ENCODE measurements at places on chromosomes 3 and 15.
A peak's percentile ranks its signal among the peaks of the same experiment; 100 is the strongest.

DNA sequence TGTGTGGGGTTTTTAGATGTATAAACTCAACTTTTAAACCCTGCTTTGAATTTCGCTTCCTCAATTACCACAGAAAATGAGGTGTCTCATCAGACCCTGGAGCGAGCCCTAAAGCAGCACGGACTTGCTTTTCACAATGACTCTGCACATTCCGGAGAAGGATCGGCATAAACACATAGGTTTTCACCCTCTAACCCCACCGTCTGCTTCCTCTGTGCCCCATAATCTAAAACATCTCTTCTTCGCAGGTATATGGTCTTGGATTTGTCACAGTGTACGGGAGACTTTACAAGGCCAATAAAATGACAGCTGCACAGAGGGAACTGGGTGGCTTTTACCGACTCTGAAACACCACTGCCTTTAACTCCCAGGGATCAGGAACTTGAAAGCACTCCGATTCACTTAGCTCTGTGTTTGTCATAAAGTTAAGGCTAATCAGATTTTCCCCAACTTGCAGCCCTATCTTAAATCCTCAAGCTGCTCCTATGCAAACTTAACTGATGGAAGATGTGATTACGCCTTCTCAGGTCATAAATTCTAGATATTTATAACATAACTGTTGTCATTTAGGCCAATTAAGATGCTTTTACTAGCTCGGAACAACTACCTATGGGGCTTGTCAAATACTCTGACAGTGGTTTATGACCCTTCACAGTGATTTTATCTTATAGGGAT lies 133.4 kb upstream of the WNT5A start:
- DNase-seq, result no peak

DNA sequence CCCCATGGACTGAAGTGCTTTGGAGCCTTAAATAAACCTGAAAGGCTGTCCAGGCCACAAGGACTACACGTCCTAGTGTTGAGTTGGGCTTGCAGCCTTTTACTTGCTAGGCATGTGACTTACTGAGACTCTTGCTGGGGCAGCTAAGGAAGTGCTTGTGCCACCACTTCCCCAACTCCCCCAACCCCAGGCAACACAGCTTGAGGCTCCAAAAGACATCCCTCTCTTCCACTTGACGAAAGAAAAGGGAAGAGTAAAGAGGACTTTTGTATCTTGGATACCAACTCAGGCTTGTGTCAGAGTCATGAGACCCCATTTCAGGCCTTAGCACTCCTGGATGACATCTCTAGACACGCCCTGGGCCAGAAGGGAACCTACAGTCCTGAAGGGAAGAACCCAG lies 109.8 kb downstream of the XRN1 start:
- no peak for DNase-seq

GRCh38 chr3:10292505-10293419 lies at the start of gene GHRL:
GHRL (minus strand) TSS chr3:10292947; CDS start chr3:10290180, 2,767 bp downstream.
- DNase-seq, result no peak

GRCh38 chr15:43118829-43119228 lies 13.0 kb upstream of the UBR1 start:
- DNase-seq, result no peak

- no peak for DNase-seq
Measured at GRCh38 chr3:32256206-32256605, 17.7 kb downstream of the CMTM8 start.

DNA sequence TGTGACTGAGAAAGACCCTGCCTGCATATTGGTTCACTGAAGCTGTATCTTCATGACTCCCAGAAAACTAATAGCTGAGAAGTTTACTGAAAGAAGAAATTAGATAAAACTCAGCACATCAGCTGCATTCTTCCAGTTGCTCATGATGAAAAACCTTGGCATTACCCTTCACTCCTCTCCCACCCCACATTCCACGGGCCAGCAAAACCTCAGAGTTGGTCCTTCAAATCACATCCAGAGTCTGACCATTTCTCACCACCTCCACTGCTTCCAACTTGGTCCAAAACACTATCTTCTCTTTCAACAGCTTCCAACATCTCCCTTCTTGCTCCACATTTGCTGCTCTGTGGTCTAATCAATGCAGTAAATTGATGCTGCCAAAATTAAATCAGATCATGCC lies 97.1 kb downstream of the CD47 start:
- DNase-seq, result no peak

- no peak for DNase-seq
Measured at GRCh38 chr15:34753236-34753894, 1.4 kb downstream of the GJD2 start.

DNA sequence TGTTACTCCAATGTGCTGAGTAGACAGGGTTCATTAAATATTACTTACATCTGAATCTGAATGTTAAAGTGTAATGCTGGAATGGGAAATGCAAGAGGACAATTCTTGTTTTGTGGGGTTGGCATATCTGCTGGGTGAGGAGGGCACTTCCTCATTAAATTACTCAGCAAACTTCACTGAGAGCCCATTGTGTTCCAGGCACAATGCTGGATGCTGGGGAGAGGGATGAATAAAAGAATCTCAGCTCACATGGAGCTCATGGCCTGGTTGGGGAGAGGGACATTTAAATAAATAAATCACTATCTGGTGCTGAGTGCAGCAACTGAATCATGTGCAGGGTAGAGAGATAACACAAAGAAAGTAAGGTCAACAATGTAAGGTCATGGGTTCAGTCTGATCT lies 199.2 kb upstream of the CFAP20DC start:
- no peak for DNase-seq

DNA sequence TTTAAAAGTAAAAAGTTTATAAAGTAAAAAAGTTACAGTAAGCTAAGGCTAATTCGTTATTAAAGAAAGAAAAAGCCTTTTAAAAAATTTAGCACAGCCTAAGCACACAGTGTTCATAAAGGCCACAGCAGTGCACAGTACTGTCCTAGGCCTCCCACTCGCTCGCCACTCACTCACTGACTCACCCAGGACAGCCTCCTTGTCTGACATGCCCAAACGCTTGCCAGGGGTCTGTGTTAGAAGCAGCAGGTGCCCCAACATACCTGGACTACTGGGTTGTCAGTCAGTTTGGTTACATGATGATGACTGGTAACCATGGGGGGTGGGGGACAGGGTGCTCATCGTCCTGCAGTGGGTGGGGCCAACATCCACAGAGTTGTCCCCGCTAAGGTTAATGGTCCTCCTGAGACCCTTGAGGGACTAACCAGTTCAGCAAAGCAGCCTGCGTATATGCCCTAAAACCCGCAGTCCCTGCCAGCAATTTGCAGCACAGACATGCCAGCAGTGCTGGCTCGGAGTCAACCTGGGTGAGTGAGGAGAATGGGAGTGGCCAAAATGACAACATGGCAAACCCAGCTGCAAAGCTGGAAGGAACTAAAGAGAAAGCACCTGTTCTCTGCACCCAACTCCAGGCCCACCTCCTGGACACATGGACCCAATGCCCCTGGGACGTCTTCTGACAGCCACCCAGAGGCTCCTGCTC lies 49.2 kb downstream of the CYFIP1 start:
- DNase-seq, result peak; percentile 66

- DNase-seq, result no peak
Measured at GRCh38 chr3:3240986-3241385, 61.5 kb upstream of the CRBN start.

GRCh38 chr3:1232276-1232675 lies 139.5 kb downstream of the CNTN6 start:
- DNase-seq, result no peak

- no peak for DNase-seq
Measured at GRCh38 chr15:31342381-31342780, 15.7 kb downstream of the KLF13 start.

DNA sequence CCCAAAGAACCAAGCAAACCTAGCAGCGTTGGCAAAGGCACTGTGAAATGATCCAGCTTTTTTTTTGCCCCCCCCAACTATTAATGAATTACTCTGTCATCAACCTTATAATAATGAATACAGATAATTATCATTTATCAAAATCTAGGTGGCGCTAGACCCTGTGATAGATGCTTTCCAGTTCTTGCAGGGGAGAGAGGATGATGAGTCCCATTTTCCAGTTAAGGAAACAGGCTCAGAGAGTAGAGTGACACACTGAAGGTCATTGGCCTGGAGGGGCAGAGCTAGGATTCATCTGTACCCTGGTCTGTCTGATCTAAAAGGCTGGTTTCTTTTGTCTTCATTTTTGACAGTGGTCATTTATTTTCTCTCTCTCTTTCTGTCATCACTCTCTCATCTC lies 5.0 kb downstream of the ACOX2 start:
- no peak for DNase-seq

DNA sequence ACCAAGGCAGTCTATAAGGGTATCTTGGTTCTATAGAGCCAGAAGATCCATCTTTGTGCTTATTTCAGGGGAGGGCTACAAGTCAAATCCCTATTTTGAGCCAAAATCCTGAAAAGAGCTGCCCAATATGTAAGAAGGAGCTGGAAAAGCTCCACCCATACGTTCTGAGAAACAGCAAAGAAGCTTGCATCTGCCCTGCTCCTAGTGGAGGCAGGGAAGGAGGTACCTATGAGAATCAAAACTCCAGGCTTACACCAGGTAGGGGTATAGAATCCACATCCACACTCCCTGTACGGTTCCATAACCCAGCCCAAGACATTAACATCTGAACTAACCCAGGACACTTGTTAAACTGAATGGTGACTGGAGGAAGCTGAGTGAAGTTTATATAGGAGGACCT lies 30.0 kb downstream of the PHC3 start:
- no peak for DNase-seq

DNA sequence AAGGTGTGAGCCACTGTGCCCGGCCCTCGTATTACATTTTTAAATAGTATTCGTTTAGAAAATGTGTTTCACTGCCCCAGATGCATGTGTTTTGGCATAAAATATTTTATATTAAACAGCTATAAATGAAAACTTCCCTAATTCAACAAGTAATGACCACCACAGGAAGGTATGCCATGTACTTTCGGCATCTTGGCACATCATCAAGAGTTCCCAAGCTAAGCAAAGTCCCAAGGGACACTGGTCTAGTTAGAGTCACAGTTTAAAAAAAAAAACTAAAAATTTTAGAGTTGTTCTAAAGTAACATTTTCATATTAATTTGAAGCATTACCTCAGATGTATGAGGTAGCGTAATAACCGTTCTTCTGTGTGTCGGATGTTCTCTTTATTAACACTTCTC lies 15.6 kb upstream of the ARPP19 start:
- peak; percentile 8 for DNase-seq

GRCh38 chr15:64610257-64610919 lies 150.0 kb downstream of the ZNF609 start:
- DNase-seq, result no peak

GRCh38 chr3:128317101-128317697 lies 149.5 kb downstream of the DNAJB8 start:
- no peak for DNase-seq

- no peak for DNase-seq
Measured at GRCh38 chr3:196918968-196919367, 23.4 kb downstream of the NCBP2 start.

DNA sequence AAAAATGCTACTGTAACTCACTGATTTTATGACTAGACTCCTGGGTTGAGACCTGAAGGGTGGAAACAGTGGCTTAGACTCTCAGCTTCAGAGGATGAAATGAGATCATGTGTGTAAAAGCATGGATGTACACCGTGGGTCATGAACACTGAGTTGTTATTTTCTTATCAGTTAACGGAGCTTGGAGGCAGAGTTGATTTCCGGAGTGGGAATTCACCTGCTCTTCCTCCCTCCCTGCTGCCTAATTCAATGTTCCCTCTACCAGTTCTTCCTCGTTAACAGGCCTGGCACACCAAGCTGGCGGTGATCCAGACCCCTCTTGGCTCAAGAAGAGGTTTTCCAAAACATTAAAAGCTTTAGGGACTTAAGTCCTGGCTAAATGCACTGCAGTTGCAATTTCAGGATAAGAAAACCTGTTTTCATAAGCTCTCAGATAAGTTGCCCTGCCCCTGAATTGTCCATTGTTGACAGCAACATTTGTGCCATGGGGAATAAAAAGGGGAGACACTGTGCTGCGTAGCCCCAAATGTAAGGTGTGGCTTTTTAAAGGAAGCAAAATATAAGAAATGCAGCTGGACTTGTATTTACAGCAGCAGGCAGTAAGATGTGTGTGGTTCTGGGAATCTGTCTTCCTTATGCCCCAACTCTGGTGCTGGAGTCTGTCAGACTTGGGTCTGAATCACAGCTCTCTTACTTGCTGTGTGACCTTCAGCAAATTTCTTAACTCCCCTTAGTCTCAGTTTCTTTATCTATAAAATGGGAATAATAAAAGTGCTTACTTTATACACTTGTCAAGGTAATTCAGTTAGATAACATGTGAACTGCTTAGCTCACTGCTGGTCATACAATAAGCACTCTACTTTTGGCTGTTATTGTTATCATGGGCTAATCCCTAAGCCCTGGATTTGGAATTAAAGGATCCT lies 9.9 kb downstream of the PDIA5 start:
- peak; percentile 67 for DNase-seq

DNA sequence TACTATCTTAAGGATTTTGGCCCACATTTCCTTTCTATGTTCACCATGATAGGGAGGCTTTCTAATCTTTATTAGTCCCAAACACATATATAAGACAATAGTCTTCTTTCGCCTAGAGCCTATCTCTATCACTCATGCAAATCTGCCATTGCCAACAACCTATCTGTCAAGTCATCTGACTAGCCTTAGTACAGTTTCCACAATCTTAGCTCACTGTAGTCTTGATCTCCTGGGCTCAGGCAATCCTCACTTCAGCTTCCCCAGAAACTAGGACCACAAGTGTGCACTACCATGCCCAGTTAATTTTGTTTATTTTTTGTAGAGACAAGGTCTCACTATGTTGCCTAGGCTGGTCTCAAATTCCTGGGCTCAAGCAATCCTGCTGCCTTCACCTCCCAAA lies 6.9 kb downstream of the TMEM39A start:
- no peak for DNase-seq

GRCh38 chr3:102174312-102174712 lies 260.5 kb upstream of the ZPLD1 start:
- DNase-seq, result no peak

DNA sequence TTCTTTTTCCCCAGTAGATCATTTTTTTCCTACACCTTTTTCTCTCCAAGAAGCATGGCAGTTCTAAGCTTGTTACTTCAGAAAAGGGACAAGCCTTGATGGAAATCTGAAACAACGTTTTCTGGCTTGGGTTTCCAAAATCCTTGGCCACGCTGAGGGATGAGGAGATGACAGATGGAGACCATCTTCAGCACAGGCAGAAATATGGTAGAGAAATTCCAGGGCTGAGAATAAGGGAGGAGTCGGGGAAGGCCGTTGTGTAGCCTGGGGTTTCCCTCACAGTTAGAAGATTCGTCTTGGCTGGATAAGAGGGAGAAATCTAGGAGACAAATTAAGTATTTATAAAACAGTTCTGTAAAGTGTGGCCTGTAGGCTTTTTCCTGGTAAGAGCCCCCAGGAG lies 33.9 kb upstream of the STT3B start:
- DNase-seq, result no peak

GRCh38 chr3:5565026-5565425 lies 377.5 kb downstream of the EDEM1 start:
- DNase-seq, result no peak

DNA sequence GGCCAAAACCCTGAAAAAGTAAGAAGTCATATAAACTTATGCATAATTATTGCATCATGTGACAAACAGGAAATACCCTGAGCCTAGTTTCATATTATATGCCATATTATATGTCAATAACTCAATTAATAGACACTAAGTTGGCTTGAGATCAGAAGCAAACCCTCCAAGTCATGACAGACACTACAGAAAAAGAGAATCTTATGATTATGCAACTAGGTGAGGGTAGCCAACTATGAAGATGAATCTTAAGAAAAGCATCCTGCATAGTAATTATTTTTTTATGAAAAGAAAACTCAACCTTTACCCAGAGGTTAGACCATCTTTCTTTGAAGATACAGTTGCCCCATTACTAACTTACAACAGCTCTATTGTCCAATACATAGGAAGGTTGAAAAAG lies 192.4 kb upstream of the VEPH1 start:
- no peak for DNase-seq

- no peak for DNase-seq
Measured at GRCh38 chr3:135981701-135982403, 16.3 kb downstream of the PPP2R3A start.

All from NCI-H2171 treated with DMSO at 0.1 percent for 48 hours (cell line).